ENCODE measurements at places on chromosomes 3 and 15.

- no peak for DNase-seq
These were observed 49.5 kb downstream of the CCDC12 start for GRCh38 chr3:46926871-46927717.

- no peak for DNase-seq
These were observed 223.4 kb downstream of the FEZF2 start for GRCh38 chr3:62149962-62150361.

DNA sequence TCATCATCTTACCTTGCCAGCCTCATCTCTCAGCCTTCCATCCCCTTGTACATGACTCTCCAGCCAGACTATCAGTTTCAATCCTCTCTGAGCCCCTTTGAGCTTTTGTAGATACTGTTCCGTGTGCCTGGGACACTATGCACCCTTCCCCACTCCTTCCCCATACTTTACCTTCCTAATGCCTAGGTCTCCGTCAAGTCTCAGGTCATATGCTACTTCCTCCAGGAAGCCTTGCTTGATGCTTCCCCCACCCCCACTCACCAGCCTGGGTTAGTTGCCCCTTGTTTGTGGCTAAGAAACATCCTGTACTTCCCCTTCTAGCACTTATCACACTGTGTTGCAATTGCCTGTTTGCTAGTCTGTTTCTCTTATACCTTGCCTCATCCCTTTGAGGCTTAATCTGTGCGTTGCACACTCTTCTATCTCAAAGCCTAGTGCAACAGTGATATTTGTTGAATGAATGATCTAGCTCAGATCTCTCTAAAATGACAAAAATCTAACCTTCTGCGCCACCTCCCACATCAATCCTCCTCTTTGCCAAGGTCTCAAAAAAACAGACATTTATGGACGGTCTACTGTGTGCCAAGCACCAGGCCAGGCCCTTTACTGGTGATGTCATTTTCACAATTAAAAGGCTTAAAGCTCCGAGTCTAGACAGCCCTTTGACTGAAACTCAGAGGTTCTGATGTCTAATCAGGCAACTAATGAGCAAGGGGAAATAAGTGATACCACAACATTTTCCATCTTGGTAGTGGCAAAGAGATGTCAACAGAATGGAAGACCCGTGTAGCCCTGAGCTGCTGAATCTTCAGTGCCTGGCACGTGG, 6.5 kb upstream of the USP3 start:
- no peak for DNase-seq

GRCh38 chr3:135987661-135988060, 22.1 kb downstream of the PPP2R3A start:
- DNase-seq = no peak

DNA sequence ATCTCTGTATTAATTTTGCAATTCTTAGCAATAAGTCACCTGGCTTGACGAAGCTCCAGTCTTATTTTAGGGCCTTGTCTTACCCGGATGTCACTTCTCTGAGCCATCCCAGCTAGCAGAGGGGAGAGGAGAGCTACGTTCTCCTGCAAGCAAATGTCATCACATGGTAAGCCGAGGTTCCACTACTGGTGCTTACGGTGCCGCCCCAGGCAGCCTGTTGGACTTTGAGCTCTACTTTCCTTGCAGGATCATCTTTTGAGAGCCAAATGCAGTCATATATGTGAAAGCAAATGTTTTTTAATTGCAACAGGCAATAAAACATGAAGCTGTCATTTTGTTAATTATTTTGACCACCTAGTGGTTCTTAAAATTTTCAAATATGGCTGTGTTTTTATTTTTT, 140.9 kb downstream of the FAM43A start:
- no peak for DNase-seq

Measured in NCI-H748 treated with DMSO at 0.1 percent for 48 hours (cell line).